ENCODE measurements at places on chromosomes 3 and 15. TPM values are rescaled to one million over a fixed set of nuclear protein-coding genes. Genes with fewer than 3 reads are reported as not detected.

DNA sequence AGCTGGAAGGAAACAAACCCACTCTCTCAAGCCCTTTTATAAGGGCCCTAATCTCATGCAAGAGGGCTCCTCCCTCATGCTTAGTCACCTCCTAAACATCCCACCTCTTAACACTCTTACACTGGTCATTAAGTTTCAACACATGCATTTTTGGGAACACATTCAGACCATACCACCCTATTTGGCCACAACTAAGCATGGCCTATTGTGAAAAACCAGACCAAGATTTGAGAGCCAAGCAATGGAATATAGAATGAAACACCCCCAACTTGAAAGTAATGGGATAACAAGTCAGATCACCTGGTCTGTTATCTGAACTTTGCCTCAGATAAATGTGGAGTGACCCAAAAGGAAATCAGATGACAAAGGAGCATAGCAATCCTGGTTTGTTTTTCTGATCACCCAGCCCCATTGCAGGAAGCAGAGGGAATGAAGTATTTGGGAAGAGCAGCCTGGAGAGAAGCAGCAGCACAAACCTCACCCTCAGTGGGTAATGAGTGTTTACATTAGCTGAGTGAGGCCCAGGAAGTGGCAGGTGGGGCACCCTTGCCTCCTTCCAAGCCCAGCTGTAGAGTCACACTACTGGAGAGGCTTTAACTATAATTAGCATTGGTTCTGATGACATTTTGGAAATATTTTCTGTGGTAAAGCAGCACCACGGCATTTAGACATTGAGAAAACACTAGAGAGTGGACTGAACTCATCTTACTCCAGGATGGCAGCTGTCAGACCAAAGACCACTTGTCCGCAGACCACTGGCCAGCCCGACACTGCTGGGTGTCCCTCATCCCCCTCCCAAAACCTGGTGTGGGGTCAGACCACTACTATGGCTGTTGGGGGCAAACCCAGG is 48.8 kb upstream of the PRTG start:
- DNase-seq, result no peak

DNA sequence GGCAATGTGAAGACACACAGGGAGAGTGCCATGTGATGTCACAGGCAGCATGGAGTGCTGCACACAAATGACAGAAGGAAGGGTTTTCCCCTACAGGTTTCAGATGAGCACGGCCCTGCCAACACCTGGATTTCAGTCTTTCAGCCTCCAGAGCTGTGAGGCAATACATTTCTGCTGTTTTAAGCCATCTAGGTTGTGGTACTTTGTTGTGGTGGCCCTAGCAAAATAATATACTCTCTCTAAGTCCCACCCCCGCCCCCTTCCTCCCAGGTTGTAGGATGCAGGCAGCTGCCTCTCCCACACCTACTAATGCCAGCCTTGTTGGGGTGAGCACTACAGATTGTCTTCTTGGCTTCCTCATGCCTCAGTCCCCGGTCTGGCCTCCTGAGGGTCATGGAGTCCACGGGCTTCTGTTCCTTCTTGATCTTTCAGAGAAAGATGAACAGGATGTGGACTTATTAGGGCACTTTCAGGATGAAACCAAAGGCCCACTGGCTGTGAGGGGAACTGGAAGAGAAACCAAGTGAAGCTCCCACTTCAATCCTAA is 180.0 kb downstream of the CD47 start:
- no peak for DNase-seq

DNA sequence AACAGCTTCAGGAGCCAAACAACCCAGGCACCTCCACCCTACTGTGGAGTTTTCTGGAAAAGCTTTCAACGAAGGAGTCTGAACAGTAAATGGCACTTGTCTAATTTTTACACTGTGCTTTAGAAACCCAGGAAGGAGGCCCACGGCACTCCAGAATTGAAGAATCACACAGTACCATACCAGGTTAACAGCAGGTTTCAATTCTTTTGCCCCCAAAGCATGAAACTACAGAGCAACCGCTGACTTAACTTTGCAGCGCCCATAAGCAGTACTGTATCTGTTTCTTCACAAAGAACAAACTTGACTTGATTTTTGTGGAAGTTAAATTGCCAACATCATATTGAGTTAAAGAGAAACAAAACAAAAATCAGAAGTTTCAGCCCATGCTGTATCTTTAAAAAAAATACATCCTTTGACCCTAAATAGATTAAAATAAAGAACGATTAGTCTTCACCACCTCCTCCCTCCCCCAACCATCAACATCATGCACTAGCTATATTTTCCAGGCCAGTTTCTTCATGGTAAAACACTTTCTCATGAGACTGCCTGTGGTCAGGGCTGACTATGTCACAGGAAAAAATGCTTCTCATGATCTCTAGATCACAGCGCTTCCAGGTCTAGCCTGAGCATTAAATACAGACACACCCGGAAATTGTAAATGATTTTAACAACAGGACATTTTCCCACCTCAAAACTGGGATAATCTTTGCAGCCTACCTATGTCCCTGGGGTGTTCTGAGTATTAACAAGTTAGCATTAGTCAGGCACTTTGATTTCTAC is 456.3 kb downstream of the FOXP1 start:
- DNase-seq, result no peak

Gene HYAL3
- polyA plus RNA-seq, result 5.2 TPM

DNA sequence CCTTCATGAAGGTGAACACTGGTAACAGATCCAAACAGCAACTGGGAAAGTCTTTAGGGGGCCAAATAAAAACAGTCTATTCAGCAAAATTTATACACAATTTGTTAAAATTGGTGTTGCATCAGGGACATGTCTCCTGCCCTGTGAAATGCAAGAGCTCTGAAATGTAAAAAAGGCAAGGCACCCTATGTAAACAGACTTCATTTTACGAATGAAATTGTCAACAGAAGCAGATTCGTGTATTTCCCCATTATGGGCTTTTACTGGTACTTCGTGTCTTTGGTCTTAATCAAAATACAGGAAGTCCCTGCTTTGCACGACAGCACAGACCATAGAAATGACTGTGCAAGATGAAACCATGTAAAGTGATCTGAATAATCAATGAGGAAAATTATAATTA is 127.3 kb upstream of the THBS1 start:
- DNase-seq, result no peak

DNA sequence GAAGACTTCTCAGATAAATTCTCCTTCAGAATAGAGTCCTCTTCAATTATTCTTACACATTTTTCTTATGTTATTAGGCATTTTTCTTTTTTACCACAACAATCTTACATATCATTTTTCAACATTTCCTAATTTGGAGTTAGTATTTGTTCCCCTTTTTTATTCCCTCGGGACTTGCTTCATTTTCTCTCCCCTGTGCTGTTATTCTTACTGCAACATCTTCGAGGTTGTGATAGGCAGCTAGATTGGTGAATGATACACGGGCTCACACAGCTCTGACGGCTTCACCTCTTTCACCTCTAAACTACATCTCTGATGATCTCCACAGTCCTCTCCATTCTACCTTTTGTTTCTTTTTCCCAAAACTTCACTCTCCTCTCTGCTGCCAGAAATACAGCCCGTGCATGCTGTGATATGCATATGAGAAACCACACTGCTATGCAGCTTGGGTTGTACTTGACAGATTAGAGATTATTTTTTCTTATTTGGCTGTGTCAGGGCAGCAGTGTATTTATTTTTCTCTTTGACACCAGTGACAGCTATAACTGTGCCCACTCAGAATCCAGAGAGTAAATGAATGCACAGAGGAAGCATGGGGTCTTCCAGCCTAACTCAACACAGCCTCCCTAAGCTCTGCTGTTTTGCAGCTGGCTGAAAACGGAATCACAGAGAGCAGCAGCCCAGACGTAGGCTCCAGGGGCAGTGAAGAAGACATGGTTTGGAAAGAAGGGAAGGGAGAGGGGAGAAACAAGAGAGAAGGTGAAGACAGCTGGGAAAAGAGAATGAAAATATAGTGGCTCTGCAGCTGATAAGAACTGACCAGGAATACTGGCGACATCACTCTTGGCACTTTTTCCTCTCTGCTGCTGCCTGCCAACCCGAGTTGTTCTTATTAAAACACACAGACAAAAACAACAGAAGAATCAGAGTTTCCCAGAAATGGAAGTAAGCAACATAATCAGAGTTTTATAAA is 61.8 kb downstream of the SLC9A9 start:
- DNase-seq, result no peak

Gene CYP8B1
- 0.21 TPM for polyA plus RNA-seq

Gene CPNE9
- 0.22 TPM for polyA plus RNA-seq

Gene TMEM207
- polyA plus RNA-seq, result 0.14 TPM

DNA sequence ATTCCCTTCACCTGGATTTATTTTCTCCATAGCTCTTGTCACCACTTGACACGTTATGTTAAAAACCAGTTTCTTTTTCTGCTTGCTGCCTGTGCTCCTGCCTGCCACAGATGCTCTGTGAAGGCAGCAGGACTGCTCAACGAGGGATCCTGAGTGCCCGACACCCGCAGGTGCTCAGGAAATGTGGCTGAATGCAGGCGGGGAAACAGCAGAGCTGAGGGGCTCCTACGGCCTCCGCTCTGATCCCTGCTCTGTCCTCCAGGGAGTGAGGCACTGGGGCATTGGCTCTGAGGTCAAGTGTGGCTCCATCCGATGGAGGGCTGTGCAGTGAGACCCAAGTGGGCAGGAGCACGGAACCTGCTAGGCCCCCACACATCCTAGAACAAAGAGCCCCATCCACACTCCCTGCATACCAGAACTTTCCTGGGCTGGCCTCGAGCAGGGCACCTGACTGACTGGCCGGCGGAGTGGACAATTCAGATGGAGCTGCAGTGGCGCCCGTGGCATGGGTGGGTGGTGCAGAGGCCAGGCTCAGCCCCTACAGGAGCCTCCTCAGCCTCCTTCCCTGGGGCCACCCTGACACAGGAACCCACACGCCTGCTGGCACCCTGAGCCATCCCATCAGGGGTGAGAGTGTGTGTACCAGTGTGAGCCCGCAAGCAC is 27.9 kb downstream of the IQSEC1 start:
- DNase-seq, result no peak

Gene GOLGA8M
- 3.8 TPM for polyA plus RNA-seq

- DNase-seq, result no peak
Measured at GRCh38 chr3:126944089-126944965, 38.6 kb upstream of the PLXNA1 start.

Gene PRC1
- polyA plus RNA-seq, result 102 TPM

Gene HTR3E
- polyA plus RNA-seq, result not detected

DNA sequence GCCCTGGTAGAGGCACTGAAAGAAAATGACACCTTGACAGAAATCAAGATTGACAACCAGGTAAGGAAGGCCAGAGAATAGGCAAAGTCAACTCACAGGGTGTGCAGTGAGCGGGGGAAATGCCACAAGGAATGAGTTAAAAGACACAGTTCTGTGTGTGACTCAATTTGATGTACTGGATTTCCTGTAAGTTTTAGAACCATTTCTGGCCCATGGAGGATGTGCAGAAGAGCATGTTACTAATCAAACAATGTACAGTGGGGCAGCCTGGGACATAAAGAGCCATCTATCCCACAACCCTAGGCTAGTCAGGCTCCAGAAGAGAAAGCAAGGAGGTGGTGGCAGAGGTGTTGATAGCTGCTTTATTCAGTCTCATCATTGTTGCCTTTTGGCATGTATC is 31.2 kb upstream of the TMOD3 start:
- no peak for DNase-seq

GRCh38 chr3:44961888-44962287 is 14.1 kb downstream of the ZDHHC3 start:
- DNase-seq, result no peak

Gene PCNP
- polyA plus RNA-seq, result 244 TPM

DNA sequence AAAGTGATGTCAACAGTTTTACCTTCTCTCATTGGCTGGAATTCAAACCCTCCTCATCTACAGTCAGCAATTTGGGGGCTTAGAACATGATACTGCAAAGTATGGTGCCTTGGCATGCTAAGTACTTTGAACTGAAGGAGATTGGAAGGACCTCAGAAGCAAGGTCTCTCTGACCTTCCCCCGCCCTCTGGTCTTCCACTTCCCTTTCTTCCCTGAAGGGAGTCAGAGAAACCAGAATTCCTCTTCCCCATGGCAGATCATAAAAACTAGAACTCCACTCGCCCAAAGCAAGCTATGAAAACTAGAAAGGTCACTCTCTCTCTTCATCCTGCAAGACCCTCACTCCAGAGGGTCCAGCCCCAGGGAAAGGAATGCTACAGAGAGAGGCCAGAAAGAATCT is 64.2 kb downstream of the CD200R1L start:
- DNase-seq, result no peak

Gene PCSK6
- 21.5 TPM for polyA plus RNA-seq

Gene RPL32
- polyA plus RNA-seq, result 2,788 TPM

Gene IL17RB
- polyA plus RNA-seq, result 12.7 TPM

Gene DUOXA2
- polyA plus RNA-seq, result 0.11 TPM

DNA sequence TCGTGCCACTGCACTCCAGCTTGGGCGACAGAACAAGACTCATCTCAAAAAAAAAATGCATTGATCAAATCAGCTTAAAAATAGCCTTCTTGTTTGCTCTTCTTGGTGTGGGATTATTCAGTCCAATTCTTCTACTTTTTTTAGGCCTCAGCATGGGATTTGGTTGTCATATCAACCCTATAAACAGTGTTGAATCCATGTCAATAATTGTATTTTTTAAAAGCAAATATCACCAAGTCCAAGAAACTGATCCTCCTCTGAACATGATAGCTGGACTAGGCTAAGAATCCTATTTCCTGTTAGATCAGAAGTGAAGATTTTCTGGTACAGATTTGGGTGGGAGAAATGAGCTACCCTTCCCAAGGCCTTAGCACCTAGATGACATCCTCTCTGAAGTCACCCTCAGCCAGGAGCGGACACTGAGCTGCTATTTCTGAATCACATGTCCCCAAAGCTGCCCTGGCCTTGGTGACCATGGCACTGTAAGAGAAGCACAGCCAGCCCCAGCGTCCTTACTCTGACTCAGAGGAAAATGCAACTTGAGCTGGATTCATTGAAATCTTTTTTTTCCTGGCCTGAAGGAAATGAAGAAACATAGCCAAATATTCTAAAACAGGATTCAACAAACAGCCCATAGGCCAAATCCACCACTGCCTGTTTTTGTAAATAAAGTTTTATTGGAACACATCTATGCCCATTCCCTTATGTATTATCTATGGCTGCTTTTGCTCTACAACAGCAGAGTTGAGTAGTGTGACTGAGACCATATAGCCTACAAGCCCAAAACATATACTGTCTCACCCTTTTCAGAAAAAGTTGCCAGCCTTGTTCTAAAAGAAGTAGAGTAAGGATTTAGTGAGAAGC is 215.9 kb upstream of the CTDSPL start:
- no peak for DNase-seq

DNA sequence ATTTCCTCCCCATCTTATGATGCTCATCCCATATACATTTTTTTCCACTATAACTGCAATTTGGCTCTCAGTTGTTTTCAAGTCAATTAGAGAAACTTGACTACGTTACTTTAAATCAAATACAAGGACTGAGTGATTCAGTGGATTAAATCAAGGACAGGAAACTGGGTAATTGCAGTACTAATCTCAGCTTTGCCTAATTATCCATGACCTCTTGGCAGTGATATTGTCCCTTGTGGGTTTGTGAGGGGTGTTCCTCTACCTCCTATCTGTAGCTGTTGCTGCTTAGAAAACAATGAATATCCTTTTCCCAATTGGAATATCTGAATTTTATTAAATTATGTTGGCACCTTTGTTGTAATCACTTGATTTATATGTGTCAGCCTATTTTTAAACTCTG is 79.4 kb downstream of the ZPLD1 start:
- DNase-seq, result no peak
